Left cardiac atrium (tissue), 4 donors: ENCODE measurements at places on chromosomes 11 and 22.

DNA sequence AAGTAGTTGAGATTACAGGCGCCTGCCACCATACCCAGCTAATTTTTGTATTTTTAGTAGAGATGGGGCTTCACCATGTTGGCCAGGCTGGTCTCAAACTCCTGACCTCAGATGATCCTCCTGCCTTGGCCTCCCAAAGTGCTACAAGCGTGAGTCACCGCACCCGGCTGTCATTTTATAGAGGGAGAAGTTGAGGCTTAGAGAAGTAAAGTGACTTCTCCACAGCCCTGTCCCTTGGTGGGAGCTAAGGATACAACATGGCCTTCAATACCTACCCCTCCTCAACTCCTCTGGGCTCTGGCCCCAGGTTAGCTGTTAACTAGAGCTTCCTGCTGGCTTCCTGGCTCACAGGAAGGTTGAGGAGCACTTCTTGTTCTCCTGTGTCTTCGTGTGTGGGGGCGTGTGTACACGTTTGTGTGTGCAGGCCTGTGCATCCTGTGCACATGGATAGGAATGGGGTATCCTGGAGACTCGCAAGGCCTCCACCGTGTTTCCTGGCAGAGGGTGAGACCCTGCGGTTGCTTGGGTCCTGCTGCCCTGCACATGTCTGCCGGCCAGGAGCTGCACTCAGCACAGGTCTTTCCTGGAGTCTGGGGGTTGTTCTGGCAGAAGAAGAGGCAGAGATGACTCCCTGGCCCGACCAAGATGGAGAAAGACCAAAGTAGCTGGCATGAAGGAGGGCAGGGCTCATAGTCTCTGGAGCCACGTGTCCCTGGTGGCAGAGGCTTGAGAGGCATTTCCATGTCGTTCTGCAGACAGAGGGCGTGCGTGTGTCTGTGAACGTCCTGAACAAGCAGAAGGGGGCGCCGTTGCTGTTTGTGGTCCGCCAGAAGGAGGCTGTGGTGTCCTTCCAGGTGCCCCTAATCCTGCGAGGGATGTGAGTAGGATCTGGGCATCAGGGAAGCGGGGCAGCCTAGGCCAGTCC is 2.4 kb downstream of the SIDT2 start:
- DNase-seq: peak; percentile 82

GRCh38 chr11:134015556-134015955 is 53.3 kb upstream of the JAM3 start:
- no peak for DNase-seq

- DNase-seq: no peak
Observed at GRCh38 chr11:130188047-130188446, 28.5 kb downstream of the ST14 start.

- DNase-seq: no peak
Observed at GRCh38 chr11:120707098-120707497, 195.6 kb downstream of the GRIK4 start.

DNA sequence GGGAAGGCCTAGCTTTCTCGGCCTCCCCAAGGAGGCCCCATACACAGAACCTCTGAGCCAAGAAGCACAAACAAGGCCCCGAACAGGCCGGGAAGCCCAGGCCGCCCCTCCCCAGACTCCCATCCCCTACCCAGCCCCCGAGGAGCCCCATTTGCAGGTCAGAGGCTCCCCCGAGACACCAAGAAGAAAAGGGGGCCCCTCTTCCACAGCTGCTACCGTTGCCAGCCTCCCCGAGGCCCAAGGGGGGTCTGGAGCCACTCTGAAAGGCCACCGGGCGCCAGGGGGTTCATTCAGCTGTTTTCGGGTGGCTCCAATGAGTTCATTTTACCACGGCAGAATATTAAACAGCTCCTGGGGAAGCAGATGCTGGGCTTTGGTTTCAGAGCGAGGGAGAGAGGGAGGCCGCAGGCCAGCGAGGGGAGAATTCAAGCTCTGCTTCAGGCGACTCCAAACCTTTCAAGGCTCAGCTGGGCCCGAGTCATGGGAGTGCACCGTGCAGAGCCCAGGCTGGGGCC is 28.5 kb downstream of the MN1 start:
- no peak for DNase-seq

DNA sequence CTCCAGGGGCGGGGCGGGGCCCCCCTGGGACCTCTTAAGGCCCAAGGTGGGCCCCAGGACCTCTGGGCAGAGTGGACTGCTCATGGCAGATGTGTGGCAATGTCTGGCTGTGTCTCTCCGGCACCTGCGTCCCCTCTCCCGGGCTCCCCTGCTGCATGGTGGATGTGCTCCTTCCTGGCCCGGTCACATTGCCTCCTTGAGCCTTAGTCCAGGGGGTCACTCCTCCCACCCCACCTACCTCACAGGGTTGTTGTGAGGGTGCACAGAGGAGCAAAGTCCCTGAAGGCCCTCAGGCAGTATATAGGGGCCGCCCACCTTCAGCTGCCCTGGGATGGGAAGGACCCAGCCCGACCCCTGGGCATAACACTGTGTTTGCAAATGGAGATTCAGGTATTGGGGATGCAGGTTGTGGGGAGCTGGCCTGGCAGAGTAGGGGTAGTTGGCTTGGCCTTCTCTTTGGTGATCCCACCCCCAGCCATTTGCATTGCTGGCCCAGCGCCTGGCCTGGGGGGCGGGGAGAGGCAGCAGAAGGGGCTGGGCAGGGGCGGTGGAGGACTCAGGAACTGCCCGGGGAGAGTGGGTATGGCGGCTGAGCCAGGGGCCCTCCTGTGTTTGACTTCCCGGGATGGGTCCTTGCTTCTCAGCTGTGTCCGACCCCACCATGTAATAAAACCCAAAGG is 11.3 kb downstream of the KCTD17 start:
- DNase-seq: no peak

GRCh38 chr11:44950031-44950624 is 555 bp downstream of the TP53I11 start:
- DNase-seq: peak; percentile 50

GRCh38 chr22:47588578-47588960 is 826.1 kb downstream of the TBC1D22A start:
- no peak for DNase-seq

DNA sequence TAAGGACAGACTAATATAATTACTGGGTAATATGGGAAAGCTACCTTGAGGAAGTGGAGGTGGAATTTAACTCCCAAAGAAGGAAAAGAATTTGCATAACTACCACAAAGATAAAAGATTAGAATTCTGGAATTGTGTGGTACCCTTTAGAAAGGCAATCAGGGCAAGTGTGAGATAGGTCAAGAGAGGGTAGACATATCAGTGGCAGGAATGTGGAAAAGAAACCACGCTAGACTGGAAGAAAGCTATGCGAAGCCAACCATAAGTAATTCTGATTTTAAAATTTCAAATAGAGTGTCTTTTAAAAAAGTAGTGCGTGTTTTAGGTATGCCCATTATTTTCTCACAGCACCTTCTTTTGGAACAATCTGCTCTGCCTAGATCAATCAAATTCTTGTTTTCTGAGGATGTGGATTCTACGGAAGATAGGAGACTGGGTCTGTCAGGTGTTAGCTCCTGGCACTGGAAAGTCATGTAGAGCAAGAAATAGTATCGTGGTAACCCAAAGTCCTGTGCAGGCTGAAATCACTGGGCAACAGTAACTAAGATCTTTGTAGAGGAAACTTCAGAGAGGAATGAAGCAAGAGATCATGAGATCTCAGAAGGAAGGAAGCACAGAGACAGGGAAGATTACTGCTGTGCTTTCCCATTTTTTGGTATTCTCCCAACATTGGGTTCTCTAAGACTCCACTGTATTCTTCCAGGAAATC is 111.3 kb upstream of the MTMR2 start:
- no peak for DNase-seq

- DNase-seq: no peak
Observed at GRCh38 chr11:131692961-131693360, 322.5 kb downstream of the NTM start.

GRCh38 chr22:38249803-38250642 is 22.8 kb downstream of the TMEM184B start:
- DNase-seq: no peak

DNA sequence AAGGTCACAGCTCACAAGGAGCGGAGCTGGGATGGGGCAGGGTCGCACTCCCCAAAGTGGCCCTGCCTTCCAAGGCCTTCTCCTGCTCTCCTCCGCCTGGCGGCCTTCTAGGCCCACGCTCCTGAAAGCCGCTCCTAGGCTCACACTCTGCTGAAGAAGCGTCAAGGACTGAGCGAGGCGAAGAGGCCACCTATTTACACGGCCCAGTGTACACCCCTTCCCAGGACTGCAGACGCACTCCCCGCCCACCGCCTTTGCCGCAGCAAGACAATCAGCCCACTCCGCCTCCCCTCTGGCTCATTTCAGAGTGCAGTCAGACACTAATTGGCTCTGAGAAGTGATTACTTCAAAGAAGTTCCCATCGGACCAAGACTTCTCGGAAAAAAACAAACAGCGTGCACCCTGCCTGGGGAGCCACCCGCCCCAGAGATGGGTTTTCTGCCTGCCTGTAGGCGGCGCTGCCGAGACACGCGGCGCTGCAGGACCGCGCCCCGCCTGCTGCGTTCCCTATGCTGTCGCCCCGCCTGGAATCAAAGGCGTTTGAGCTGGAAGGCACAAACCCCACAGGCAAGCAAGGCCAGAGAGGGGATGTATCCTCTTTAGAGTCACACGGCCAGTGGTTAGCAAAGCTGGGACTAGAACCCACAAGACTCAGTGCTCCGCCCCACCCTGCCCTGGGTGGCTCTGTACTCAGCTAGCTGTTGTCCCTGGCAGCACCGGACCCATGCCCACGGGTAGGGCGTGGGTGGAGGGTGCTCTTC is 414.8 kb downstream of the BUD13 start:
- no peak for DNase-seq

DNA sequence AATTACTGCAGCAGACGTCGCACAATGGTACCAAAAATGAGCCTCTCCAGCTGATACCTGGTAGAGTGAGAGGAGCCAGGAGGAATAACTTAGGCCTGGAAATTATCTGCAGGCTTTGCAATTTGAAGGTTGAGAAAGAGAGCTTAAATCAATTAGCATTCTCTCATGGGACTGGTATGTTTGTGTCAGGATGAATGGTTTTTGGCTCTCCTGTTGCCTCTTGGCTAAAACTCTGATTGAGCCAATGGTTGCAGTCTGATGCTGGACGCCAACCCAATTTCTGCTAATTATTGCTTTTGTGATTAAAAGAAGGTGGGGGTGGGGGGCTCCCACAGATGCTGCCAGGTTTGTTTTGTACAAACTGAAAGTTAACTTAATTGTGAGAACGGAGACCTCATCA is 12.5 kb upstream of the NELL1 start:
- DNase-seq: no peak

DNA sequence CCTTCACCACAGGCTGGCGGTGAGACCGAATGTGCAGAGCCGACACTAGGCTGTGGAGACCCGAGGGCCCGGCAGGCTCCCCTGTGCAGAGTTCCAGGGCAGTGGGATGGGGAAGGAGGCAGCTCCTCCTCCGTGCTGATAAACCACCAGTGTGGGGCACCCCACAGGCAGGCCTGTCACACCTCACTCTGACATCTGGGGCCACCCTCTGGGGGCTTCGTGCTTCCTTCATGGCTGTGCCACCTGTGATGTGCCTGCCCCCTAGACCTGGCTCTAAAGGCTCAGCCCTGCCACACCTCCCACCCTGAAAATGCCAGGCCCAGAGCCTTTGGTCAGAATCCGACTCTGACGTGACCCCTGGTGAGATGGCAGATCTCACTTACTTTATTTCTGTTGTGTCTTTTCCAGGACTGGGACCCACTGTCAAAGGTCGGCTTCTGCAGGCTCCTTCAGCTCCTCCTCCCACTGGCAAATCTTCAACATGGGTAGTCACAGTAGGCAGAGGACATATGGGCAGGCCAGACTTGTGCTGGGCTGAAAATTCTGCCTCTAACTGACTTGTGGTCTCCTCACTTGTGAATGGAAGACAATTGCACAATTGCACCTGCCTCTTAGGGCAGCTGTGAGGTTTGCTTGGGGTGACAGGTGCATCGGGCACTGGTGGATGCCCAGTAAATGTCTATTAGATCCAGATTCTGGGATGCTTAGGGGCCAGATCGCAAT is 46.2 kb upstream of the TSKU start:
- DNase-seq: no peak

- no peak for DNase-seq
Observed at GRCh38 chr11:43270468-43270867, 41.3 kb upstream of the API5 start.

GRCh38 chr11:119876841-119877240 is 147.8 kb upstream of the NECTIN1 start:
- DNase-seq: no peak

- DNase-seq: no peak
Observed at GRCh38 chr11:35688023-35688422, 25.4 kb downstream of the TRIM44 start.

- peak; percentile 47 for DNase-seq
Observed at GRCh38 chr11:14189874-14190273, 169.1 kb downstream of the RRAS2 start.

GRCh38 chr22:31683181-31684105 is 21.4 kb upstream of the PISD start:
- DNase-seq: no peak

DNA sequence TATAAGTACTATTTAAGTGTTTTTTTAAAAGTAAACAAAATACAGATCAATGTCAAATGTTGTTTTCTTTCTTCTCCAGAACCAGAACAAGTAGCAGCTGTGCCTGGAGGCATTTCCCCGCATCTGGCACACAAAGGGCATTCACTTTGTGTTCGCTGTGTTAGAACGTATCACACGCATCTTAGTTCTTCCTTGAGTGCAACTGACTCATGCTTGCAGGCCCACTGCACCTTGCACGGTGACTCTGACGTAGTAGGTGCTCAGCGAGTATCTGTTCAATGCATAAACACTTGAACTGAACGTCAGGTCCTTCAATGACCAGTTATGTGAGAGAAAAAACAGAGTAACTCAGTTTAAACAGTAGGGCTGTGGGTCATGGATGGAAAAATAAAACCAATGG is 3.5 kb downstream of the IFT27 start:
- no peak for DNase-seq

DNA sequence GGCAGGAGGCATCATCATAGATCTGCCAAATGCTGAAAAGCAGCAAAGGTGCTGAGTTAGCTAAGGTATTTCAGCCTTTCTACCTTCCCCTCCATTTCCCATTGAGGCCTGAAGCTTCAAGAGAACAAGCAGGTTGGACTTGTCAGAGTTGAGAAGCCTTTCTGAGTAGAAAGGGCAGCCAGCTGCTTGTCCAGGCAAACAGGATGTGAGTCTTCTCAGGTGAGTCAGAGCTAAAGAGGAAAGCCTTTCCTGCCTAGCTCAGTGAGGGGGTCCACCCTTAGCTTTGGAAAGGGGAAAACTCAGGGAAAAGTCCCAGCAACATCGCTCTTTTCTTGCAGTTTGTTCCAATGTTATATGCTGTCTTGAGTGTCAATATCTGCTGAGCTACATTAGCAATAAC is 13.2 kb upstream of the MPZL2 start:
- no peak for DNase-seq

DNA sequence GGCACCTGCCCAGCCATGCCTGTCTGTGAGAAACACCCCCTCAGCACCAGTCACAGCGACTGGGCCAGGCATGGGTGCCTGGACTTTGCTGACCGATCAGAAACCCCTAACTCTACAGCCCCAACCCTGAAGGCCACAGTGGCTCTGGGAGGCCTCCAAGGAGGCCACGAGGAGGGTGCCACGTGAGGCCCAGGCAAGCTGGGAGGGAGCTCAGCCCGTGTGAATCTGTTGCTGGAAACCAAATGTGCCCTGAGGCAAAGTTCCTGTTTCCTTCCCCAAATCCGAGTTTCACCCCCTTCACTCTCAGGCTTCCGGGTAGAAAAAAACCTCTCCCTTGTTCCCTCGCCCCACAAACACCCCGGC is 1.3 kb downstream of the UNC93B1 start:
- no peak for DNase-seq

GRCh38 chr11:94641167-94641761 is 74.1 kb downstream of the PIWIL4 start:
- peak; percentile 53 for DNase-seq

GRCh38 chr11:43278193-43278956 is 33.4 kb upstream of the API5 start:
- no peak for DNase-seq
